ENCODE measurements at places on chromosomes 16 and 17.

DNA sequence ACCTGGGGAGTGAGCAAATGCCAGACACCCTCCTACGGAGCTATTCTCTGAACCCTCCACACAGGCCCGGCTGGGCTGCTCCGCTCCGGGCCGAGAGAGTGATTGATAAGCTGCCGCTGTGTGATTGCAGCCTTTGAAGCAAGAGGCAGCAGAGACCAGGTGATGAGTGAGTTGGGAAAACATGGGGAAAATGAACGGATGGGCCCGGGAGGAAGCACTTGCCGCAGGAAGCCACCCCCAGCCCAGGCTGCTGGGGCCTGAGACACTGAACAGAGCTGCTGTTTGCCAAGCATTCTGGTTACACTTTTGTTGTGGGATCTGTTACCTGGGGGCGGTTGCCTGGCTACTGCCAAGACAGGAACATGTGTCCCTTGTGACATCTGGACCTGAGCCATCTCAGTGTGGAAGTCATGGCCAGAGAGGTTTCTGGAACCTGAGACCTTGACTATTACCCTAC lies 46.4 kb upstream of the KLHDC4 start:
- DNase-seq = no peak

DNA sequence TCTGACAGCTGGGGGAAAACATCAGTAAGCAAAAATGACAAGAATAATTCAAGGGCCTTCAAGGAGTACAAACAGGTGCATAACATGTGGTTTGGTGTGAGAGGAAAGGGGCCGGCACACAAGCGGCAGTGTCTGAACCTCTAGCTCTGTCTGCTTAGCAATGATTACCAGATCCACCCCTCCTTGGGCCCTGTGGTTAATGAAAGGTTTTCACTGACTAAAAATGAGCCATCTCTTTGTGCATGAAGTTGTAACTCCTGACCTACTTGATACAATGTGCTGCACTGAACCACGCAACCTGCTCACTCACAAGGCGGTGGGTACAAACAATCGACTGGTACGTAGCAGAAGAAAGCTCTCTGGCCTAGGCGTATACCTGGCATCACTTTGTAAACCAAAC lies 15.1 kb downstream of the FAM117A start:
- DNase-seq = no peak

- peak; percentile 83 for DNase-seq
These were observed 797 bp downstream of the PRCD start for GRCh38 chr17:76540381-76541300.

- no peak for DNase-seq
These were observed 36.0 kb upstream of the RBFOX3 start for GRCh38 chr17:79646721-79647455.
